ENCODE measurements at places on chromosomes 5 and 9.

GRCh38 chr5:38420691-38421390, 135.6 kb downstream of the LIFR start:
- DNase-seq: peak; percentile 91

- DNase-seq: no peak
These were observed 488 bp downstream of the SKIC3 start for GRCh38 chr5:95554331-95554646.

- no peak for DNase-seq
These were observed 436.3 kb upstream of the KLF4 start for GRCh38 chr9:107925749-107926297.

DNA sequence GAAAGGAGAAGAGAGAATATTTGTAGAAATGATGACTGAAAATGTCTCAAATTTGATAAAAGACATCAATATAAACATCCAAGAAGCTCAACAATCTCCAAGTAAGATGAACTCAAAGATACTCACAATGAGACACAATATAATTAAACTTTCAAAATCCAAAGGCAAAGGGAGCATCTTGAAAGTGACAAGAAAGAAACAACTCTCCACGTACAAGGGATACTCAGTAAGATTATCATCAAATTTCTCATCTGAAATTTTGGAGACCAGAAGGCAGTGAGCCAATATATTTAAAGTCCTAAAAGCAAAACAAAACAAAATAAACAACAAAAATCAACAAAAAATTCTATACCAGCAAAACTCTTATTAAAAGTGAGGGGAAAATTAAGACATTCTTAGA, 428.7 kb downstream of the NFIB start:
- DNase-seq: no peak

DNA sequence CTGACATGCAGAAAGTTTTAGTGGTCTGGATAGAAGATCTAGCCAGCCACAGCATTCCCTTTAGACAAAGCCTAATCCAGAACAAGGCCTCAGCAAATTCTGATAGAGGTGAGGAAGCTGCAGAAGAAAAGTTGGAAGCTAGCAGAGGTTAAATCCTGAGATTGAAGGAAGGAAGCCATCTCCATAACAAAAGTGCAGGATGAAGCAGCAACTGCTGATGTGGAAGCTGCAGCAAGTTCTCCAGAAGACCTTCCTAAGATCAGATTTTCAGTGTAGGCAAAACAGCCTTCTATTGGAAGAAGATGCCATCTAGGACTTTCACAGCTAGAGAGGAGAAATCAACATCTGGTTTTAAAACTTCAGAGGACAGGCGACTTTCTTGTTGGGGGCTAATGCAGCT, 77.5 kb downstream of the TRIO start:
- no peak for DNase-seq

All from fibroblast of skin of back (primary cell).